ENCODE measurements at places on chromosomes 6 and 20.

GRCh38 chr20:24411003-24411833 lies 58.2 kb upstream of the SYNDIG1 start:
- peak; percentile 56 for DNase-seq

GRCh38 chr6:128569732-128570679 lies 49.6 kb upstream of the PTPRK start:
- peak; percentile 19 for DNase-seq

GRCh38 chr6:7107578-7108195 lies at the start of gene RREB1:
RREB1 (plus strand) TSS chr6:7107961; CDS start chr6:7181912, 73,951 bp downstream.
- peak; percentile 58 for DNase-seq

DNA sequence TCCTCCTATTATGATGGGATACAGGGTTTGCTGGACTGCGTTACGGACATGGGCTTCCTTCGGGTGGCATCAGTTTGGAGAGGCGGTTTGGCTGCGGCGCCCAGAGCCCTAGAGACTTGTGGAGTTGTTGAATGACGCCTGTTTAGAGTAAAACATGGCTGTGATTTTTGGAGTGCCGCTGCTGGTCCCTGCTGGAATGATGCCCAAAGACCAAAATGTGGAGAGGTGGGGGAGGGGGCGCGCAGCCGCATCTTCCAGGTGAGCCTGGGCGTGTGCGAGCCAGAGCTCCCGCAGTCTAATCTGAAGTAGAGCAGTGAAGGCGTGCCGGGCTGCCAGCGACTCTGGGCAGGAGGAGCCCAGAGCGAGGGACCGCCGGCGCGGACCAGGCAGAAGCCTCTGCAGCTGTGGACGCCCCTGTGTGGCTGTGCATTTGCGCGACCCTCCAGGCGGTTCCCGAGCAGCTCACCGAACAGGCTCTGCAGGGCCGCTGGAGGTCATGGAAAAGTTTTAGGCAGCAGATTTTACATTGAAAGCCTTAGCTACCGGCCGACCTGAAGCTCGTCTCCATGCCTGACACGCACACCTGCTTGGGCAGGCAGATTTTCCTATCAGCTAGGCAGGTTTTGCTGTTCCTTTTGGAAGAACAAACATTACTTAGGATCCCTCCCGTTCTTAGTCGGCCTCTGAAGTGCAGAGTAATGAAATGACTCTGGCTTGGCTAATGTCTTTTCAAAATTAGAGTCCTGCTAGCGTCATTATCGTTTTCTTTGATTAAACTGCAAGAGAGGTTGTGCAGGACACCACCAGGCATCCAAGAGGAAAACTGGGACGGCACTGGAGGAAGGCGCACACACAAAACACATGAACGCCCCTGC lies 298.2 kb downstream of the PHACTR1 start:
- DNase-seq: peak; percentile 49

GRCh38 chr6:118565311-118565960 lies 17.3 kb downstream of the PLN start:
- peak; percentile 25 for DNase-seq

DNA sequence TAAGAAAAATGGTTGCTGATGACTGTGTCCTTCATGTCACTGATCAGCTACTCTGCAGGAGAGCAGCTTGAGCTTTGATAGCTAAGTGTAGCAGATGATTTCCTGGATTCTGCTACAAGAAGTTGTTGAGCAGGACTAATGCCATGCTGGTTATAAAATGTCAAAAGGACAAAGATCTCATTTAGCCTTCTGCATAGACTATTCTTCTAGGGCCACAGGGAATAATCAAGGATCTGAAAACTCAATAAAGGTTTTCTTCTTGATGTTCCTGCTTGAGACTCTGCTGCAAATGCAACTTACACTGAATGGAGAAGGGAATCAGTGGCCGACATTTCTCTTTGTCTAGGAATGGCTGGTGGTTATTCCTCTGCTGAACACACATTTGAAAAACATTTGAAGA lies 360.3 kb upstream of the PTCHD4 start:
- DNase-seq: no peak
